H9 (cell line): ENCODE measurements at places on chromosomes 12 and 14.

- no peak for DNase-seq
These were observed 403.3 kb downstream of the ADAMTS20 start for GRCh38 chr12:43148691-43149090.

DNA sequence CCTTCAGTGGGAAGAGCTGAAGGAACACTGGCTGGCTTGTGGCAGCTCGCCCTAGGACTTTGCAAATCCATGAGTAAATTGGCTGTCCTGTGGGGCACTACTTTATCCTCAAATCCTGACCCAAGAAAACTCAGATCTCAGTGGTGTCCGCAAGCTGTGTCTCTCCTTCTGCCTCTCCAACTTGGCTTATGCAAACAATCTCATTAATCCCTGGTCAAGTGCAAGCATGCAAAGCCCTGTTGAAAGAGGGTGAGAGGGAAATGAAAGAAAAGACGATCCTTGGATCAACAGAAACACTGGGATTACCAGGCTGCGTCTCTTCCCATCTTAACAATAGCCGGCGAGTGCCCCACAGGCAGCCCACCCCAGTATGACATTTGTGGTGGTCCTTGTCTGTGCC, 901.6 kb downstream of the BCL11B start:
- no peak for DNase-seq

DNA sequence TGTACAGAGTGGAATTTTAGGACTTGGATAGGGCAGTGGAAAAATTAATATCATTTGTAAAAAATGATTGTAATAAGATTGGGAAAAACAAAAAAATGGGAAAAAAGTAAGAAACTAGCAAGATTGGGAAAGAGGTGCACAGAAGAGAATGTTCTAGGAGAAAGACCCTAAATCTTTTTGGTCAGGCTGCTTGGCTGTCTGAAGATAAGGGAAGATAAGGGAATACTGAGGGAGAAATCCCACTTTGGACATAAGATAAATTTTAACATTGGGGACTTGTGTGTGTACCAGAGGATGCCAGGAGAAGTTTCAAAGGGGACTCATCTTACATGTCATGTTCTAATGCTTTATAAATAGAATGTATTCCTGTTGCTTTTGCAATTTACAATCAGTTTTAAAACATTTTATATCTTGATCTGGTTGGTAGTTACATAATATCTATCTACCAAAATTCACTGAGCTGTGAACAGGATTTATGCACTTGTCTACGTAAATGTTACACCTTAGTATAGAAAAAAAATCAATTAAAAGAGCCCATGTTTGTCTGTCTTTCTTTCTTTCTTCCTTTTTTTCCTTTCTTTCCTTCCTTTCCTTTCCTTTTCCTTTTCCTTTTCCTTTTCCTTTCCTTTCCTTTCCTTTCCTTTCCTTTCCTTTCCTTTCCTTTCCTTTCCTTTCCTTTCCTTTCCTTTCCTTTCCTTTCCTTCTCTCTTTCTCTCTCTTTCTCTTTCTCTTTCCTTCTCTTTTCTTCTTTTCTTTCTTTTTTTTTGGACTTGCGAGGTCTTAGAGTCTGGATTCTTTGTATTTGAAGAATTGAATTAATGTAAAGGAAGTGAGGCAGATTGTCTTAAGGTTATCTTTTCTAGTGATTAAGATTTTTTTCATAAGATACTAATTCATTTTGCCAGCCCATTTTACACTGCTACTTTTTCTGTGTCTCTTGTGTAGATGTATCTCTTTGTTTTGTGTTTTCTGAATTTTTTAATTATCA, 66.1 kb downstream of the KTN1 start:
- no peak for DNase-seq

- peak; percentile 29 for DNase-seq
These were observed 2.0 kb downstream of the FGF6 start for GRCh38 chr12:4443616-4444015.

DNA sequence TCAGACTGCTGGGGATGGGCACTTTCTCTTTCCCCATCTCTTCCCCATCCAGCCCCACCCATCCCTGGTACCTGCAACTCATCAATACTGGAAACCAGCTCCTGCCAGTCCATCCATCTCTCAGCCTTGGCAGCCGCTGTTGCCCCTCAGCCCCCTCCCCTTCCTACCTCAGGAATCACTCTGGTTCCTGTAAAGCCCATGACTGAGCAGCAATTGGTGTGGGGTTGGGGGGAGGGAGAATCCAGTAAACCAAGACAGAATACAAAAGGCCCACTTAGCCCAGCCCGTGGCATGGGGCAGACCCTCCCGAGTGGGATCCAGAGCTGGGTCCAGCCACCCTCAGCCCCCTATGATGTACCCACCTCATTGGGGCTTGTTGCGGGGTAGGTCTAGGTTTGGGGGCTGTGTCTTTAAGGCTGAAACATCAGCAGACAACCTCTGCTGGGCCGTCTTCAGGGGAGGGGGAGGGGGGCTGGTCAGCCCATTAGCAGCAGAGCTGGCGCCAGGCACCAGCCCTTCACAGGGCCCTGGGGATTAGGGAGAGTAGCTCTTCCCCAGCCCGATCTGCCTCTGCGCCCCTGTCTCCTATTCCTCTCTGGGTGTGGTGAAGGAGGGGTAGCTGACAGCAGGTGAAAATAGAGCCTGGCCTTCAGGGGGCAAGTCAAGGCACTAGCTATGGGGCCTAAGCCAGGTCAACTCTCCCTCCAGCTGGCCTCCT, 702 bp upstream of the PRPH start:
- DNase-seq = no peak

GRCh38 chr12:42587601-42588523, 1.7 kb downstream of the PRICKLE1 start:
- DNase-seq = no peak

GRCh38 chr14:100224229-100224866, 14.6 kb upstream of the YY1 start:
- no peak for DNase-seq

- DNase-seq = peak; percentile 15
These were observed 12.2 kb downstream of the JDP2 start for GRCh38 chr14:75439989-75440388.

- DNase-seq = no peak
These were observed 138.5 kb downstream of the KTN1 start for GRCh38 chr14:55718551-55718950.

DNA sequence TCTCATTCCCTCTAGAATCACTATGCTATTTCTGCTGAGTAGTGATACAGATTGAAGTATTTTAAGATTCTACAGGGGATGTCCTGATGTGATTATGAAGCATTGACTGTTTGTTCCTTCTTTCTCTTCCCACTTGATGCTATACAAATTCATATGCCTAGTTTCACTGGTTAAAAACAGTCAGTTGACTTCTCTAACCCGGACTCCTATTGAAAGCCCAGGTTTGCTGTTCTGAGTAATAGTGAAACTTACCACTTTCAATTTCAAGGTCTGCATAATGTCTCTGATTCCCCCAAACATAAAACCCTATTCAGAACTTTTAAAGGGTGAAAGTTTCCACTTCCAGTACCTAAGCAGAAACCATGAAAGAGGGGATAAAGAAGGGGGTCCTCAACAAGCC, 117.7 kb upstream of the RPL10L start:
- DNase-seq = no peak

GRCh38 chr12:94219622-94220302, 71.4 kb downstream of the PLXNC1 start:
- no peak for DNase-seq

GRCh38 chr12:57093415-57094207, 4.7 kb downstream of the NAB2 start:
- DNase-seq = peak; percentile 85

- DNase-seq = no peak
These were observed 1.3 kb downstream of the PLEKHG3 start for GRCh38 chr14:64705381-64706118.

- no peak for DNase-seq
These were observed 20.2 kb upstream of the NUDT14 start for GRCh38 chr14:105201156-105201924.

DNA sequence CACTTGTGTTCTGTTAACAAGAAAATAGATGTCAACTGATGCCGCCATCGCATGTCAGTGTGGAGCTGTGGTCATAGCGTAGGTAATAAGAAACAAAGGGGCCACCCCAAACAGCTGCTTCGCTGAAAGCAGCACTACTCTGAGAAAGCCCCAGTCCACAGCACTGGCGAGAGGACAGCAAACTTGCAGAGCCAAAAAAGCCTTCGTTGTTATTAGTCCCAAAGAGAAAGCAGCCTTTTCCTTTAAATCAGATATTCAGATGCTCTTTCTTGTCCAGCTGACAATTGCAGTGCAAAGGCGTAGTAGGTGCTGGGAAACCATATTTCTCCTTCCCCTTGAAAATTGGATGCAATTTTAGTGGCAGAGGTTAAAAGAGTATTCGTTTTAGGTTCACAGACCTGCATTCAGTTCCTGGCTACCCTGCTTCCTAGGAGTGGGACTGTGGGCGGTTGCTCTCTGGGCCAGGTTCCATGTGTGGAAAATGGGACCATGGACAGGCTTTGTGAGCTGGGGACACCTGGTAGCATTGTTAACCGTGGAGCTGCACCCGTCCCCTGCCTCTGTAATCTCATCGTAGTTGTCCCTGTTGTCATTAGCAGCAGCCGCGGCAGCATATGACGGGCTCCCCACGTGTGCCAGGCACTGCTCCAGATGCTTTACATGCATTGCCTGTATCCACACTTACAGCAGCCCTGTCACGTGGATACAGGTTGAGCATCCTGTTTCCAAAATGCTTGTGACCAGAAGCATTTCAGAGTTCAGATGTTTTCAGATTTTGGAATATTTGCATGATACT, 54.2 kb downstream of the ELK3 start:
- no peak for DNase-seq

DNA sequence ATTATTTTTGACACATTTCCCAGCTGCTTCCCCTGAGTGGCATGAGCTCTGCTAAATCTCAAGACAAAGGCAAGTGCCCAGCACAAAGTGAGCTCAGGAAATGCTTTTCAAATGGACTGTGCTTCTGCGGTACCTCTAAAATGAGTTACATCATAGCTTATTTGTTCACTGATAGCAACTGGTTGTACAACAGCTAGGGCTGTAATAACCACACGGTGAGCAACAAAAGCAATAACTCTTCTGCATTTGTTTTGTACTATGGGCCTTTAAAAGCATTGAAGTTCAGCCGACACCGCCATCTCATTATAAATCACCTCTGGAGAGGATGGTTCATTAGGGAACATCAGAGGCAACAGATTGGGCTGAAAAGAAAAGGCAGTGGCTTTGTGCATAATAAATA, 475.0 kb downstream of the GLT1D1 start:
- DNase-seq = no peak

GRCh38 chr12:6961695-6962284, 8.7 kb downstream of the PHB2 start:
- DNase-seq = peak; percentile 92

GRCh38 chr14:52399104-52399503, 85.0 kb downstream of the PTGER2 start:
- DNase-seq = no peak

DNA sequence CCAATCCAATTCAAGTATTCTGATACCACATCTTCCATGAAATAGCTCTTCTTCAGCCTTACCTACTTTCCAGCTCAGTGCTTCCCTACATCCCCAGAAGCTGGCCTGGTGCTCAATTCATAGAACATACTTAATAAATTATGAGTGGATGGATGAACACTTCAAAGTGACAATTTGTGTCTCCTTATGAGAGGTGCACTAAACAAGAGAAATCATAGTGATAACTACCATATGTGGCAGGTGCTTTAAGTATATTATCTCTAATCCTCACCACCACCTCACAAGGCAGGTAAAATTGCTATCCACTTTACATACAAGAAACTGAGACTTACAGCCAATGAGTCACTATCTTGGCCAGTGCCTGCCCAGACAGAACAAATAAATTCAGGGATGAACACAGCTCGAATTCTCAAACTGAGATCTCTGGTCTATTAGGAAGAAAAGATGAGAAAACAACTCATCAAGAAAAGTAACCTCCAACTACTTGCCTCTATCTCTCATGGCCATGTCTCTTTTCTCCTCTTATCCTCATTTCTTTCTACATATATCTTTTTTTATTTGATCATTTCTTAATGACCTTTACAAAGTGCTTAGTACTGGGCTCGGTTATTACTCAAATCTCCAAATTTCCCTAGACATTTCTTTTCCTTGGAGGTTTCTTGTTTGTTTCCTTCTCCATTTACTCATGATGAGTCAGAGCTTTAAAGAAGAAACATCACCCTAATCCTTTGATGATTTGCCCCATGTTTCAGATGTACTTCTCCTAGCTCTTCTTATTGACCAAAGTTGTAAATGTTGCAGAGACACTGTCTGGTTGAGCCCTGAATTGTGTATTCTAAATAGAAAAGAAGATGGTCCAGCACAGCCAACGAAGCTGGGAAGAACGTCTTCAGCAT, 161.5 kb downstream of the RPS29 start:
- DNase-seq = no peak

DNA sequence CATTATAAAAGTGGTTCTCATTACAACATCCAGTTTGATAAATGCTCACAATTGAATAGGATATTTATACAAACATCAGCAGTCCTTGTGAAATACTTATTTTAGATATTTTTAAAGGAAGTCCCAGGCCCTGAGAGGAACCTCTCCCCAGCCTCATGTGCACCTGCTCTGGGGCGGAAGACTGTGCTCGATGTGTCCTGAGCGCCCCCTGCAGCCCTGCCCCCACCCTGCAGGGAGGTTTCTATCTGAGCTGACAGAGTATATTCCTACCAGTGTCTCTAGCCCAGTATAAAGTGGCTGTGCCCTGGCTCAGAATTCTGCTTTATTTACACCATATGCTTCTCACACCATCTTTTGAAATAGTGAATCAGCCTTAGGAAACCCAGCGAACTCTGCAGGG, 1349.1 kb downstream of the TMEM121 start:
- DNase-seq = no peak

DNA sequence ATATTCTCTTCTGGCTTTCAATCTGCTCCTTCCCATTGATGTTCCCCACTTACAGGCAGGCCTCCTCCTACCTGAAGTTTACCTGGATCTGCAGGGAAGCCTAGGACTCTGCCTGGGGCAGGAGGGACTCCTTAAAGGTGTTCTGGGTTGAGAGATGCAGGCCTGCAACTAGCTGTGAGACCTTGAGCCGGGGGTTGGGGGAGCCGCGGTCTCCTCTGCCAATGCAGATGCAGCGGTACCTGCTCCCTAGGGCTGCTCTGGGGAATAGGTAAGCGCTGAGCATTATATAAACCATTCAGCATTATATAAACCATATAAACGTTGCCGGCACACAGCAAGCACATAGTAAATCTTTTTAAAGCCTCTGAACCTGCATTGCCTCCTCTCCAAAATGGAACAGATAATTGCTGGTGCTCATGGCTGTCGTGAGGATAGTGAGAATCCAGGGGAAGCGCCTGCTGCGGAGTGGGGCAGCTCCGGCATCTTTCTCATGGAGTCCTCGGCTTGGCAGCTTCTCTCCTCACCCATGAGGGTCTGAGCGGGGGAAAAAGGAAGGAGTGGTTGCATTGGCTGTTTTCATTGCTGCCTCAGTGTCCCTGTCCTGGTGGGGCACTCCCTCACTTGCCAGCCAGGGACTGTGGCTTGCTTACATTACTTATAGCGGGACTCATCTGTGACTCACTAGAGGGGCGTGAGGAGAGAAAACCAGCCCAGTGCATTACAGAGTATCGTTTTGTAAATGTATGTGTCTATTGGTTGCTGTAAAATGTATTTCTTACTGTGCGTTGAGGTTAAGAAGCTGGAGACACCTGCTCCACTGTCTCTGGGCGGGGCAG, 12.5 kb upstream of the KRT80 start:
- DNase-seq = no peak
